ENCODE measurements at places on chromosomes 1 and 21.

DNA sequence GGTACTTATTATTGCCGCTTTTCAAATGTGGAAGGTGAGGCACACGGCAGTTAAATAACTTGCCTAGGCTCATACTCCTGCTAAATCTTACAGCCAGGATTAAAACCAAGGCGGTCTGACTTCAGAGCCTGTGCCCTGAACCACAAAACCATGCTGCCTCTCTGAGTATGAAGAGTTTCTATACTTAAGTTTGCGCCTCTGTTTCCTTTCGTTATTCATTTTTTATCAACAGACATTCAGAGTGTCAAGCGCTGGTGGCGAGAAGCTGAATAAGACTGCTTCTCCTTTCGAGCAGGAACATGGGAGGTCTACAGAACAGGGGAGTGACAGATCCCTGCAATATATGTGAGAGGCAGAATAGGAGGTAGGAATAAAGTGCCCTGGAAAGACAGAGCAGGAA is 96.0 kb upstream of the DUSP10 start:
- DNase-seq, result peak; percentile 32

DNA sequence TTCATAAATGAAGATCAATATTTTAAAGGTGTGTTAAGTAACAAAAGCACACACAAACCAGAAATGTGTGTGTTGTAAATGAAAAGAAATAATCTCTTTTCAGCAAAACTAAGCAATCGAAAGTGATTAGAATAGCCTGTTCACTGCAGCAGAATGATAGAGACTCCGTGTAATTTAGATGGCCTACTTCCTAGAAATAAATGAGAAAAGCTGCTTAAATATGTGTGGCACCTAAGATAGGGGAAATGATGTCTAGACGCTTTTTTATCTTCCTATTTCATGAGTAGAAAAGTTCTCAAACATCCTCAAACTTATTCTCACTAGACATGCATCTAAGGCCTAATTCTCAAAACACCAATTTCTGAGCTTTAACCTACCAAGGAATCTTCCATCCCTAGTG is 124.7 kb upstream of the BRINP3 start:
- DNase-seq, result no peak

DNA sequence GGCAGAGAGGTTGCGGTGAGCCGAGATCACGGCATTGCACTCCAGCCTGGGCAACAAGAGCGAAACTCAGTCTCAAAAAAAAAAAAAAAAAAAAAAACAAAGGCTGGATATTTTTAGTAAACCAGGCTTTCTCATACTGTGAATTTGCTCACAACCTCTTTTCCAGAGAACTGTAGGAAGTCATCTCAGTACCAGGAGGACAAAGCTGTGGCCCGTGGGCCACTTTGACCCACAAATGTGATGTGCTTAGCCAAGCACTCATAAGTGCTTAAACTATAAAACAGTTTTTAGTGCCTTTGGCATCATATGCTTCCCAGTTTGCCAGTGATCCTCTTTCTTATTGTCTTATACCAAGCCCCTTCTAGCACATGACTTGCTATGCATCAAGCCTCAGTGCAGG is 46.5 kb downstream of the RNF11 start:
- DNase-seq, result no peak

DNA sequence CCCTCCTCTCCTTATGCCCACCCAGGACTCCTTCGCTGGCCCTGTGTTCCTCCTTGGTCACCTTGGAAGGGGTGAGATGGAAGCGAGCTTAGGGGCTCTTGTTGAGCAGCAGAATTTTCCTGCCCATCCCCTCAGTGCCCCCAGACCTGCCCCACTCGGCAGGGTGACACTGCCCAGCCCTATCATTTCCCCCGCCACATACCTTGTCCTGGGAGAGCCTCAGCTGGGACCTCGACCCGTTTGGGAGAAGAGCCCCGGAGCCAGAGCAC is 1.4 kb upstream of the FNDC5 start:
- DNase-seq, result no peak

- no peak for DNase-seq
Measured at GRCh38 chr1:30684881-30685795, 38.2 kb downstream of the MATN1 start.

- DNase-seq, result no peak
Measured at GRCh38 chr1:17118706-17119075, 560 bp downstream of the PADI2 start.

DNA sequence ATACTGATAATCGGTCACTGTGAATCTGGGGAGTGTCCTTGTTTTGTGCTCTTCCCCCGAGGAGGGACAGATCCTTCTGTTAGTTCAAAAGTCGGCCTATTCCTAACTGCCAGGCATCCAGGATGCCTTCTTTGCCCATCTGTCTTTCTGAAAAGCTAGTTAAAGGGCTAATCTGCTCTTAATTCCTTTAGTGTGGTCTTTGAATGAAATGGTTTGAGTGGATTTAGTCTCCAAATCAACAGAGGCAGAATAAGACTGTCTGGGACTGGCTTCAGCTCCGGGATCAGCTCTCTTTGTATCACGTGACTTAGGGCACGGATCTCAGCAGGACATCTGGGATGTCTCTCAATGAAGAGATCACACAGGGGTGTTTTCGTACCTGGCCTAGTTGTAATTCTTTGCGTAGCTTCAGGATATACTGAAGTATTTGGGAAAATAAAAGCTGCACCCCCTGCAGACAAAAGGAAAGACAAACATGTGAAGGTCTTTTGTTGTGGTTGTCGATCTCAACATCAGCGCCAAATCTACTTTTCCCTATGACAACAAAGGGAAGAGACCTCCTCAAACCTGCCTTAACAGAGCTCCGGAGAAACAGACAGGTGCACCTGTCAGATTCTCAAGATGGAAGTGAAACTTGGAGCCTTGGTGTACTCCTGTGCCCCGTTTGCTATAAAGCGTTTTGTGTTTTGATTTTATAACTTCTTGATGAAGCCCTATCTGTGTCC is 97.9 kb downstream of the ERG start:
- DNase-seq, result no peak

- peak; percentile 18 for DNase-seq
Measured at GRCh38 chr1:63705078-63705477, 68.7 kb upstream of the ROR1 start.

DNA sequence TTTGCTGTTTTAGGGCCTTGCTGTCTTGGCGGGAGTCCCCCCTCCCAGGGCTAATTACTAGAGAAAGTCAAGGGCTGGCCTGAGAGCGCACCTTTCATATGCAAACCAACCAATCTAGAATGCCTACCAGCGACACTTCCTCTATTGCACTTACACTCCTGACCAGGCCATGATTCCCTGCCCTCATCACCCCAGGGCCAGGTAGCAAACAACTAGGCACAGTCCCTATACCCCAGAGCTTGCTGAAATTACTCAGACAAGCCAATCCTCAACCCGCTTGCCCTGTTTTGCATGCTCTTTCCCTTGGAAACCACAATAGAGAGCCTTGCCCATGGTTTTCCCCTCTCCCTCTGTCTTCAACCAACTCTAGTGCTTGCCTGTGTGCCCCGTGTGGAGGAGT is 70.3 kb downstream of the URB2 start:
- no peak for DNase-seq

DNA sequence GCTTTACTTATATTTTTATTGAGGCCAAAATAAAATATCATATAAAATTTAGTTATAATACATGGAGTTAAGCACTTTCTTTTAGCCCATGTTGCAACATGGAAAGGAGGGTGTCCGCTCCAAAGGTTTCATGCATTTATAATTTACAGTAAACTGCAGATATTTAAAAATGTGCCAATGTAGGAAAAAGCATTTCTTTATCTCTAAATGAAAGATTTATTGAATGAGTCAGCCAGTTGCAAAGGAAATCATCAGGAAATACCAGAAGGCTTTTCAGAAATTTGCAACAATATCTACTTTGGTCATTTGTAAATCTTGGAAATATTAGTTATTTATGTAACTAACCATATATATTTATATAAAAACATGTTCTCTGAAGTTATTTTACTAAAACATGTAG is 12.1 kb downstream of the ATP6V1G3 start:
- no peak for DNase-seq

Measured in GM20000 (cell line).